ENCODE measurements at places on chromosomes 2 and 18.
A peak's percentile ranks its signal among the peaks of the same experiment; 100 is the strongest.

DNA sequence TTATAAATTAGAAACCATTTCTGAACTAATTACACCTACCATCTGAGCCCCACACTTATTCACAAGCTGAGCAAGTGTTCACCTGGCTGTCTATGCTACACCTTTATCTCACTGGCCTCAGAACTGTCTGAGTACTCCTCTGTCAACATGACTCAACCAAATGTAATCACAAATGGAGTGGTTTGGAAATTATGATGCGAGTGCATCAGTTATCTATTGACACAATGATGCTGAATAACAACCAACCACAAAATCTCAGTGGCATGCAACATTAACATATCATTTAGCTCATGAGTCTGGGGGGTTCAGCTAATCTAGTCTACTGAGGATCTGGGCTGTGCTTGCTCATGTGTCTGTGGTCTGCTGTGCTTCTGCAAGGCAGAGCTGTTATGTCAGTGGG is 184.2 kb upstream of the NXPH2 start:
- peak; percentile 35 for DNase-seq

- DNase-seq = no peak
Observed at GRCh38 chr2:64230540-64230939, 86.3 kb upstream of the PELI1 start.

- DNase-seq = peak; percentile 88
Observed at GRCh38 chr2:46098621-46099062, 198.6 kb upstream of the EPAS1 start.

DNA sequence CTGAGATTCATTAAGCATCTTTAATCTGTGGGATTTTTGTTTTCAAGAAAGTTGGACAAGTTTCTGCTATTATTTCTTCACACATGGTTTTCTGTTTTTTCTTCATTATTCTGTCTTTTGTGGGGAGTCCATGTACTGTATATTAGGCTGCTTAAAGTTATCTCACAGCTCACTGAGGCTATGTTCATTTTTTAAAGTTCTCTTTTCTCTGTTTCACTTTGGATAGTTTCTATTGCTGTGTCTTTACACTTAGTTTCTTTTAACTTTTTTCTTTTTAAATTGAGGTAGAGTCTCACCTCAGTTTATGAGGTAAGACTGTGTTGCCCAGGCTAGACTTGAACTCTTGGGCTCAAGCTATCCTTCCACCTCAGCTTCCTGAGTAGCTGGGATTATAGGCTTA is 8.6 kb downstream of the OSBPL6 start:
- no peak for DNase-seq

- DNase-seq = no peak
Observed at GRCh38 chr2:72475246-72475645, 327.6 kb upstream of the CYP26B1 start.

GRCh38 chr2:114688241-114688640 is 245.8 kb downstream of the DPP10 start:
- no peak for DNase-seq

GRCh38 chr2:76478266-76479035 is 767.7 kb upstream of the GCFC2 start:
- DNase-seq = no peak

GRCh38 chr2:51866361-51866760 is 834.4 kb upstream of the NRXN1 start:
- no peak for DNase-seq

GRCh38 chr2:182499706-182500470 is 73.1 kb upstream of the PDE1A start:
- DNase-seq = no peak

- no peak for DNase-seq
Observed at GRCh38 chr2:129242269-129242668, 737.2 kb upstream of the RAB6C start.

- DNase-seq = no peak
Observed at GRCh38 chr2:76391678-76392077, 681.0 kb upstream of the GCFC2 start.

DNA sequence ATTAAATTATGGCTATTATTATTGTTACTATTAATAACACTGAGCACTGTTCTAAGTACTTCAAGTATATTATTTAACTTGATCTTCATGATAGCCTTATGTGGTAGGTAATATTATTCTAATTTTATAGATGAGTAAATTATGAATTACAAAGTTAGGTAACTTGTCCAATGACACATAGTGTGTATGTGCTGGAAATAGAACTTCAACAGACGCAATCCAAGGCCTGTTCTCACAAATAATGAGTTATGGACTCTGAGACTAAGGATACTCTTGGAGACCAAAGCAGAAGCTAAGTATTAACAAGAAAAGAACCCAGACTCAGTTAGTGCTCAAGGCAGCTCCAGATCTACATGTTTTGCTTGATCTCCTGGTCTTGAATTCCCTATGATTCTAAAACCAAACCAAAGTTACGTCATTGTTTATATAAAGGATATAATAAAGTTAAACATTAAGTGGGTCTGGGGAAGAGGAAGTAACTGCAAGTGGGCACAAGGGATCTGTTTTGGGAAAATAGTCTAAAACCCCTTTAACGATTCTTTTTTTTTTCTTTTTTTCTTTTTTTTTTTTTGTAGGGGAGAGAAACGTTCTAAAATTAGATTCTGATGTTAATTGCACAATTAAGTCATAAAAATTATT is 211.3 kb downstream of the ERBB4 start:
- DNase-seq = no peak

GRCh38 chr18:68940039-68940438 is 142.2 kb downstream of the CCDC102B start:
- peak; percentile 21 for DNase-seq

GRCh38 chr18:23468753-23469459 is 15.8 kb downstream of the RIOK3 start:
- DNase-seq = no peak

DNA sequence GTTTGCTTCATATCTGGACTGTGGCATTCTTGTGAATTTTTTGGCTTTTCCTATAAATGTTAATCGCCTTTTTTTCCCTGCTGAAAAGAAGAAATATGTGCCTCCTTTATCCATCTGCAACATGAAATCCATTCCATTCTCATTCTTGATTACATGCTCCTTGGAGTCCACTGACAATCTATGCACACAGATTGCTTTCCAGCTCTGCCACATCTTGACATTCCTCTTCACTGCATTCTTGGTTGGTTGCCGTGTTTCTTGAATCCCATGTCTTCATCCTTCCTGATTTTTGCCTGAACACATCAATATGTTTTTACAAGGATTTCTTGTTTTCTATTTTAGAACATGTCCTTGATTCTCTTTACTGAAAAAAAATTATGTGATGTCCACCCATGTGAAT is 26.7 kb upstream of the BIRC6 start:
- DNase-seq = peak; percentile 46

- no peak for DNase-seq
Observed at GRCh38 chr18:75533209-75533608, 105.7 kb upstream of the SMIM21 start.

- no peak for DNase-seq
Observed at GRCh38 chr2:174595891-174596397, 1.7 kb downstream of the WIPF1 start.

DNA sequence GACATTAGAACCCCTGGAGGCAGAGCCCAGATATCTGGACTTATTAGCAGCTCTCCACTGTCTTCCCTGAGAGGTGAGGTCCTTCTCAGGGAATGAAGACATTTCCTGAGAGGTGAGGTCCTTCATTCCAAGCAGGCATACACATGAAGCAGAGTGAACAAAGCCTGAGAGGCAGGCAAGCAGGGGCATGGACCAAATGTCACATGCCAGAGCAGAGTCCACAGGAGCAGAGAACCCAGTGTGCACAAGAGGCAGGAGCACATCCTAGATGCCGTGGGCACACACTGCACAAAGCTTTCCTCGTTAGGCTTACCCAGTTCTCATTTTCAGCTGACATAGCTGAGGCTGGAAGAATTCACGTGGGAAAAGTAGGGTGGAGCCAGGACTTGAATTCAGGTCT is 759.9 kb upstream of the HS6ST1 start:
- DNase-seq = no peak

DNA sequence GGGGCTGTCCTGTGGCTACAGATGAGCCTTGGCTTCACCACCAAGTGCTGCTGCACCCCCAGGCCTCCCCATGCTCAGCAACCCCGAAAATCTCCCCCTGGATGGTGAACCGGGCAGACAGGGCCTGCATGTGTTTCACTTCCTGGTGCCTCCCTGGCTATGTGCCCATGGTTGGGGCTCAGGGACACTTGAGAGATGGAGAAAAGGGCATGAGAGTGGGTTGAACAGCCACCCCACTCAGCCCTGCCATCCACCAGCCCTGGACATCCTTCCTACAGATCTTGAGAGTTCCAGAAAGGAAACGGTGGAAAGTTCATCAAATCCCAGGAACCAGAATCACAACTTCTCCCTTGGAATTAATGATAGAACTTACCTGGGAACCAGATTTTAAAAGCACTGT is 74.7 kb upstream of the TEX51 start:
- no peak for DNase-seq

GRCh38 chr2:69007169-69007568 is 5.8 kb upstream of the ANTXR1 start:
- DNase-seq = peak; percentile 45

GRCh38 chr2:239436669-239437335 is 36.0 kb upstream of the HDAC4 start:
- DNase-seq = no peak

- DNase-seq = peak; percentile 56
Observed at GRCh38 chr2:95043300-95044093, 18.0 kb downstream of the MAL start.

GRCh38 chr2:14516844-14517243 is 115.7 kb upstream of the LRATD1 start:
- DNase-seq = peak; percentile 93

All from fibroblast of skin of scalp (primary cell).